Osteoblast (primary cell): ENCODE measurements at places on chromosomes 5 and 9.

DNA sequence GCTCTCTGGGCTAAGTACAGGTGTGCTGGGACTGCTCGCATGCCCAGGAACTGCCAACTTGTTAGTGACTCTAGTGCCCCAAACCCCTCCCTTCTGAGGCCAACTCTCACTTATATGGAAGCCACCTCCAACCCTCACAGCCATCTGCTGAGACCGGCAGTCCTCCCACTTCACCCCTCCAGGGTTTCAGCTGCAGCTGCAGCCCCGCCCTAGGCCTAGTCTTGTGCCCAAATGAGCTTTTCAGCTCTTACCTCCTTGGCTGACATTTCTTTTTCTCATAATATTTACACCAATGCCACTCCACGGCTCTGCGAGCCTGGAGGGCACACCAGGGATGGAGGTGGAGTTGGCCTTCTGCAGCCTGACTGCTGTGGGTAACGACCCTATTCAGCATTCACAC lies 166.6 kb downstream of the ROR2 start:
- no peak for DNase-seq

DNA sequence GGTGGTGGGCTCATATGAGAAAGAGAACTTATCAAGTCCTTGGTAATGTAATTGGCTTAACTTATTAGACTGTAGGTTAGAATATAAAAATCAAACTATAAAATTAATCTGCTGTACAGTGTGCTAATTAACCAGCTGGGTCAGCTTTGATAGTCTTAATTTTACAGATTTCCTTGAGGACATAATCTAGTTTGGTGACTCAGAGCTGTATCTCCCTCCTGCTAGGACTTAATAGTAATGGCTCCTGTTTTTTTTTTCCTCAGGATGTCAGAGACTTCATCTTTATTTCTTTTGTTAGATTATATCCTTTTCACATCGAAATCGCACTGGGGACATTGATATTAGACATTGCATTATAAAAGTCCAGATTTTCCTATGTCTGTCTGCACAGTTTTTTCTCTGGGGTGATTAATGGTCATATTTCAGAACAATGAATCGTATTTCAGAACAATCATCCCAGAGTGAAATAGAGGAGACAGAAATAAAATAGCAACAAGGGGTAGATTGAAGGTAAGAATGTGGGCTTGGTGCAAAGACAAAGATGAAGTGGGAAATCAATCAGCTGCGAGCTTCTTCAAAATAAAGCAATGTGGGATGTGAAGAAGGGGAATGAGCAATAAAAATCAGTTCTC lies 346.4 kb upstream of the RIOK2 start:
- DNase-seq: no peak

GRCh38 chr5:16755641-16756040 lies 138.8 kb upstream of the RETREG1 start:
- DNase-seq: no peak

GRCh38 chr5:58012102-58012501 lies 447.8 kb downstream of the PLK2 start:
- no peak for DNase-seq

GRCh38 chr9:91839926-91840465 lies 110.0 kb downstream of the ROR2 start:
- no peak for DNase-seq
